ENCODE measurements at places on chromosomes 7 and 10.
A peak's percentile ranks its signal among the peaks of the same experiment; 100 is the strongest.

- no peak for DNase-seq
These were observed 99.6 kb downstream of the CHST15 start for GRCh38 chr10:123993534-123994416.

GRCh38 chr7:109322833-109323232, 753.2 kb downstream of the DNAJB9 start:
- no peak for DNase-seq

- DNase-seq: no peak
These were observed 83.8 kb downstream of the PDGFA start for GRCh38 chr7:435630-436366.

- DNase-seq: no peak
These were observed 103.9 kb downstream of the LRRC18 start for GRCh38 chr10:48835781-48836180.

GRCh38 chr7:74061840-74062539, 21.6 kb upstream of the LIMK1 start:
- peak; percentile 75 for DNase-seq

GRCh38 chr7:66664590-66665293, 36.1 kb downstream of the KCTD7 start:
- DNase-seq: no peak

DNA sequence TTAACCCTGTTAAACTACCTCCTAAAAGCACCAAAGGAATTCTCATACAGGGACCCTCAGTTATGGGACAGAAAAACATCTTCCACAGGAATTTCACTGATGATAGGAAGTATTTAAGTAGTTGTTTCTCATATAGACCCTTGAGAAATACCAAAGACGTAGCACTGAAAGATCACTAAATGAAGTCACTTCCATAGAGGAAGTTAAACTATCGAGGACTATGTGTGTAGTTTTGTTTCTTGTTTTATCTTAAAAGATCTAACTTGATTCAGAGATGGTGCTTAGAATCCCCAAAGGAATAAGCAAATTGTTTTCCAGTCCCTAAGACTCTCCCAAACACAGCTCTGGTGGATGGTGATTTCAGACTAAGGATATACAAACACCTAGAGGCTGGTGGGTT, 94.8 kb upstream of the AFAP1L2 start:
- no peak for DNase-seq

DNA sequence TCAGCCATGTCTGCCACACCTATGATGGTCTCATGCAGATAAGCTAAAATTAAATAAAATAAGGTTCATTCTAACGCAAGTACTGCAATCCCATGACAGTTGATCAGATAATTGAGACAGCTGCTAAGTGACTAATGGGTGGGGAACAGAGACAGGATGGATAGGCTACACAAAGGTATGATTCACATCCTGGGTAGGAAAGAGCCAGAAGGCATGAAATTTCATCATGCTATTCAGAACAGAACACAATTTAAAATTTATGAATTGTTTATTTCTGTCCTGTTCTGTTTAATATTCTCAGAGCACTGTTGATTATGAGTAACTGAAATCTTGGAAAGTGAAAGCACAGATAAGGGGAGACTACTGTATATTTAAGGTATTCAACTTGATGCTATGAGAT, 381.8 kb upstream of the SORCS1 start:
- no peak for DNase-seq

- DNase-seq: no peak
These were observed 314.4 kb upstream of the BMPER start for GRCh38 chr7:33590916-33591315.

- DNase-seq: no peak
These were observed 155.5 kb downstream of the RNF216 start for GRCh38 chr7:5625938-5626337.

DNA sequence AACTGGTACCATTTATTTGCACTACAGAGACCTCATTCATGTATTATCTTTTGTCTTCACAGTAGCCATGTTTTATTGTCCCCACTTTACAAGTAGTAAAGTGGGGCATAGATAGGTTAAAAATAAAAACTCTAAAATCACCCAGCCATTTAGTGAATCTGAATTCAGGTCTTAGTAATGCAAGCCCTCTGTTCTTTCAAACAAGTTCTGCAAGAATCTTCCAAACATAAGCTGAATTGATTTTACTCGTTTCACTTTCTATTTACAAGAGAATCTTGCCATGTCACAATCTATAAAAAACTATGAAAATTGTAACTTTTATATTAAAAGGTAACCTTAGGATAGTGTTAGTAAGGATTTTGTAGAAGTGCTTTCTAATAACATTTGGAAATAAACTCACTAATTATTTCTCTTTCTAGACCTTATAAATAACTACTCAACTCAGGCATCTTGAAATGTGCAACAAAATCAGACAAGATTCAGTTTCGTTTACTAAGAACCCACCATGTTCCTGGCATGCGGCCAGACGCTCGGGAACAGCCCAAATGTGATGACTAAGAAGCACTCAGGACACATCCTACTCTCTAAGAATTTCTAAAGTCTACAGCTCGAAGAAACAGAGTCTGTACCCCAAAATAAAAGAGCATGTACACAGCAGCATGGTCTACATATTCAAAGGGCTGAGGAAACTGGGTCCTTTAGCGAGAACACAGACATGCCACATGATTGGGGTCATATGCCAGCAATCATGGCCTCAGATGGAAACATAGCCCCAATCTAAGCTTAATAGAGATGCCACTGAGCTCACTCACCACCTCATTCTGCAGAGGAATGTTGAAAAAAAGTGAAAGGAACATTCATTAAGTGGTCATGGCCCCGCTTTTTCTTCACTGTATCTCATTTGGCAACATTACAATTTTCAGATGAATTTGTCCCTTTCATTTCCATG, 167.6 kb downstream of the AMPH start:
- DNase-seq: peak; percentile 16

GRCh38 chr10:120012131-120012400, 119.5 kb downstream of the SEC23IP start:
- no peak for DNase-seq

- no peak for DNase-seq
These were observed 89.7 kb upstream of the CSTF2T start for GRCh38 chr10:51789118-51789517.

- DNase-seq: no peak
These were observed 37.7 kb downstream of the NRF1 start for GRCh38 chr7:129649128-129649690.

DNA sequence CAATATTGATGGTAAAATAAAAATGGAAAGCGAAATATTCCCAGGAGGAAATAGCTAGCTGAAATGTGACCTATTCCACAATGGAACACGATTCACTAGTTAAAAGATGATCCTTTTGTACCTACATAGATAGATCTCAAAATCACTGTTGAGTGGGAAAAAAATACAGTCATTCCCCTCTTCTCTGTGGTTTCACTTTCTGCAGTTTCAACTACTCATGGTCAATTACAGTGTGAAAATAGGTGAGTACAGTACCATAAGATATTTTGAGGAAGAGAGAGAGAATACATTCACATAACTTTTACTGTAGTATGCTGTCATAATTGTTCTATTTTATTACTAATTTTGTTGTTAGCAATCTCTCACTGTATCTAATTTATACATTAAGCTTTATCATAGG, 56.0 kb upstream of the COL13A1 start:
- no peak for DNase-seq

GRCh38 chr7:151053096-151053495, 4.6 kb downstream of the CDK5 start:
- no peak for DNase-seq

DNA sequence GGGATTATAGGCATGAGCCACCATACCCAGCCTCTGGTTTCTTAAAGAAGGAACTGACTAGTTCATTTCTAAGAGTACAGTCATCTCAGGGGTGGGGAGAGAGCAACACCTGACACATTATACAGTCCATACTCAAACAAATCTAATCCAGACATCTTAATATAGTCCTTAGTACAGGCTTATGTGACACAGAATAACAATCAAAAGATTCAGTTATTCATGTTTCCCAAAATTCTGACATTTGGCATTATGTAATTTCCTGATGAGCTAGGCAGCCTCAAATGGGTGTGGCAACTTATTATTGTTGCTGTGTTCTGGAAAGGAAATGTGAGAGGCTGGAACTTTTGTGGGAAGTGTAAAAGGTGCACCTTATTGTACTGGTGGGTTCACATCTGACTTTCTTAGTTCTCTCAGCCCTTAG, 116.3 kb downstream of the WDFY4 start:
- no peak for DNase-seq

- DNase-seq: no peak
These were observed 23.0 kb downstream of the BMPR1A start for GRCh38 chr10:86779220-86780017.

GRCh38 chr7:101450064-101450463, 87.4 kb downstream of the COL26A1 start:
- DNase-seq: no peak

DNA sequence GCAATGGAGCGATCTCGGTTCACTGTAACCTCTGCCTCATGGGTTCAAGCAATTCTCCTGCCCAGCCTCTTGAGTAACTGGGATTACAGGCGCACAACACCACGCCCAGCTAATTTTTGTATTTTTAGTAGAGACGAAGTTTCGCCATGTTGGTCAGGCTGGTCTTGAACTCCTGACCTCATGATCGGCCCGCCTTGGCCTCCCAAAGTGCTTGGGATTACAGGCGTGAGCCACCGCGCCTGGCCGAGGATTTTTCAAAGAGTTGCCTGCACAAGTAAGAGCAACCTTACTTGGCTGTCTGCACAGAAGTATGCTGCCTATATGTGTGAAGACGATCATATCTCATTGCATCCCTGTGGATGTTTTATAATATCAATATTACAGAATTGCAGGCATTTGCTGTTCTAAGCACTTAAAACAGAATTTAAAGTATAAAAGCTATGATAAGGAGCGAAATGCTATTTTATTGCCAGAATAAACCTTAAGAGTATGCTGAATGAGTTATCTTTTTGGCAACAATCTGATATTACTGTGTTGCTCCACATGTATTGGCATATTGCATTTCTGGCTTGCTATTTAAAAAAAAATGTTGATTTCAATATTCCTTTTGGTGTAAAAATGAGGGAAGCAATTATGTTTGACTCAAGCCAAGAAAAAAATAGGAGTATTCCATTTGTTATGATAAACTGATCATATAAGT, 379.4 kb upstream of the SEMA3D start:
- no peak for DNase-seq

DNA sequence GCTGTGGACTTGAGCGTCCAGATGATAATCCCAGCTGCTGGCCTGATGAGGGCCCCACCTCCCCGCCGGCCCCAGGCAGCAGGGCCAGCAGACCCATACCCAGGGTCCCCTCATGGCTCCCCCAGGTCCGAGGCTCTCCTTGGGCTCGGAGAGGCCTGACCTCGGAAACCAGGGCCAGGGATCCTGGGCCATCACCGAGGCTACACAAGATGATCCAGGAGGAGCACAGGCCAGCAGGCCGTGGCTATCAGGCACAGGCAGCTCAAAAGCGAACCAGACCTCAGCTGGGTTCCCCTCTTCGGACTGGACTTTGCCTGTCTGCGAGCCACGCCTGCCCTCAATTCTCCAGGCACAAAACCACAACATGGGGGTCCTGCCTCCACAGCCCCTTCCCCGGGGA, 17.4 kb downstream of the PDGFA start:
- no peak for DNase-seq

DNA sequence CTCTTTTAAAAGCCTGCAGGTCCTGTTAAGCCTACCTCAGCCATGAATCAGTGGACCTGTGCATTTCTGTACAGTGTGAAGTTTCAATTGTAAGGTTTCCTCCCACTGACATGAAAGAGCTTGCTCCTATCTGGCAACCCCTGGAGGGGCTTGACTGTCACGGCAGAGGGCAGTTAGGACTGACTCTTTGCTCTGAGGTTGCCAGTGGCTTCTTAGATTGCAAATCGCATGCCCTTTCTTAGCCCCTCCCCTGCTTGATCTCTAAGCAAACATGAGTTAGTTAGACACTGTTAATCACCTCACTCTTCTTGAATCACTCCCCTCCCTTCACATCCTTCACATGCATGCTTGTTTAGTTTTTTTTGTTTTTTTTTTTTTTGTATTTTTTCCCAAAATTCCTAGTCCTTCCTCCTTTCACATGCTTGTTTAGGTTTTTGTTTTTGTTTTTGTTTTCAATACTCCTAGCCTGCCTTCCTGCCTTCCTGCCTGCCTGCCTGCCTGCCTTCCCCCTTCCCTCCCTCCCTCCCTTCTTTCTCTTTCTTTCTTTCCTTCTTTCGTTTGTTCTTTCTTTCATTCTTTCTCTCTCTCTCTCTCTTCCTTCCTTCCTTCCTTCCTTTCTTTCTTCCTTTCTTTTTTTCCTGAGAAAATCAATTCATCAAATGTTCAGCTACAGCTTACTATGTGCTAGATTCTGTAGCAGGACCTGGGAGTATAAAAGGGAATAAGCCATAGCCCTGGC, 6.0 kb upstream of the HIPK2 start:
- DNase-seq: no peak

- no peak for DNase-seq
These were observed 143.7 kb downstream of the TAX1BP1 start for GRCh38 chr7:27883696-27884095.

DNA sequence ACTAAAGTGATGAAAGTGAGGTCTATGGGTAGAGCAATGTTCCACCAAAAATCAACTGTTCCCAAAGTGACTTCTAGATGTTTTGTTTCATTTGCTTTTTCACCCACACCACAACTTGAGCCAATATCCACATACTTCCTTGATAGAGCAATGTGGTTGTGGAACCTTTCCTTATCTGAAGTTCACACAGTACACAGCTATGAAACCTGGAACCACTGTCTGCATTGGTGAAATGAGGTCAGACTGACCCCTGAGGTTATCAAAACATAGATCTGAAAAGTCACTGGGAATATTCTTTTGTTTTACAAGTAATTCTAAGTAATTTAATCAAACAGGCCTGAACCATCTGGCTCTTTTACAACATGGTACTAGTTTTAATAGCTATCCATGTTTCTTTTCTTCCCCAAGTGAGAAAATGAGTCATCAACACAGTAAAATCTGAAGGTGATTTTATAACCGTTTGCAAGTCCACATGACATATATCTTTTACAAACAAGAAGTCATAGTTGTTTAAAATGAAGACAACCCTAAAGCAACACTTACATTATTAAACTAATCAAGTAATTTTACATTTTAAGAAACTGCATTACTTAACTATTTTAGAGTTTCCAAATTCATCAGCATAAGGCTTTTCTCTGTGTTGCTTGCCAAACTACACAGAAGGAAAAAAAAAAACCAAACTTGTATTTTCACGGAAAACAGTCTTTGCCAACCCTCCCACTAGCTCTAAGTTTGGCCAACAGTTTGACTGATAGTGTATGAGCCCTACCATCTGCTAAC, 80.3 kb downstream of the LRRC17 start:
- DNase-seq: no peak

- peak; percentile 24 for DNase-seq
These were observed 15.9 kb downstream of the AQP1 start for GRCh38 chr7:30927559-30927958.
